ENCODE measurements at places on chromosomes 3 and 15. TPM values are rescaled to one million over a fixed set of nuclear protein-coding genes. Genes with fewer than 3 reads are reported as not detected.

Gene DNAJA4
- 22.3 TPM for total RNA-seq

GRCh38 chr3:128563439-128563838 lies 70.4 kb upstream of the GATA2 start:
- no peak for DNase-seq

- no peak for DNase-seq
These were observed 27.9 kb downstream of the AKAP13 start for GRCh38 chr15:85408270-85408746.

DNA sequence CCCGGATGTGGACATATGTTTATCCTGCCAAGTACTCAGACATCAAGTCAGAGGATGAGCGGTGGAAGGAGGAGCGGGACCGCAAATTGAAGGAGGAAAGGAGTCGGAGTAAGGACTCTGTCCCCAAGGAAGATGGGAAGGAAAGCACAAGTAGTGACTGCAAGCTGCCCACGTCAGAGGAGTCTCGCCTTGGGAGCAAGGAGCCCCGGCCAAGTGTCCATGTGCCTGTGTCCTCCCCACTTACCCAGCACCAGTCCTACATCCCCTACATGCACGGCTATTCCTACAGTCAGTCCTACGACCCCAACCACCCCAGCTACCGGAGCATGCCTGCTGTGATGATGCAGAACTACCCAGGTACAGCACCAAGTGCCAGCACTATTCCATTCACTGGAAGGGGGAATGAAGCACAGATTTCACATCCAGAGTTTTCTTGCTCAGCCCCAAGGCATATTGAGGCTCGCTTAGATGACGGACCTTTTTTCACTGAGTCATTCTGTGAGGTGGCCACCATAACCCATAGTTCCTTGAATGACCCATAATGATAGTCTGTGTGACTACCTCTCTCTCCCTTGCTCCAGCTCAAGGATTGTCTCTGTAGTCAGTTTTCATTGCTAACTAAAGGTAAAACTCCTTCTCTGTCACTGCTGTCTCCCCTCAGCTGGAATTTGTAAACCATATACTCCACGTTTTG lies 97.1 kb downstream of the RBPMS2 start:
- no peak for DNase-seq

Gene TRIM69
- 28.7 TPM for total RNA-seq

Measured in posterior vena cava (tissue), 2 donors.